ENCODE measurements at places on chromosomes 1 and 21.

DNA sequence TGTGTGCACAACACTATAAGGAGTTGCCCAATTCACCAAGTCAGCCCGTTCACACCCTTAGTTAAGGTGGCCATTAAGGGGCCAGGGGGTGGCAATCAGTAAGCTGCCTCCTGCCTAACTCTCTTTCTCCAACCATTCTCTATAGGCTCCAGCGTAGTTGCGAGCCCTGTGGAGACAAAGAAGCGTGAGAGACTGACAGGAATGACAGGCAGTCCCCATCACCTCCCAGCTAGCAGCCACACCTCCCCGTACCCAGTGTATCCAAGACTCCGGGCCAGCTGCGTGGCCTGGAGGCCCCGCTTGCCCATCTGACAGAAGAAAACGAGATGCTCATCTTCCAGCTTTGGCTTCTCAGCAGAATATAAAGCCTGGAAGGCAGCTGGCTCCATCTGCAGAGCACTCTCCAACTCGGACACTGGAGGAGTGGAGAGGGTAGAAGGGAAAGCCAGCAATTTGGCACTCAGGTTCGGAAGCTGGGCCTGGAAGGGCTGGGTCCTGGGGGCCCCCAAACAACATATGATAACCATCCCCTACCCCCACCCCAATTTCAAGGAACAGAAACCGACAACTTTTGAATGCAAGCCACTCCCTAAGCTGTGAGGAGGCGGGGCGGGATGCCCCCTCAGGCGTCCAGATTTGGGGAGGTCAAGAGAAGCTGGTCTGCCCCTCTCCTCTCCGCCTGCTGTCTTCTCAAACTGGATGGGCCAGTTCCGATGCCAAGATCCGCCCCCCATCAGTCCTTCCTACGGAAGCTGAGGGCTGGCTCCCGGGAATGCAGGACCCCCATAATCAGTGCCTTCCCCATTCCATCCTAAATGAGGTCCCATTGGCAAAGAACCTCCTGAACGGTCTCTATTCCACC, 872 bp downstream of the TSTD1 start:
- no peak for DNase-seq

GRCh38 chr1:199297174-199297573, 658.3 kb downstream of the PTPRC start:
- no peak for DNase-seq

GRCh38 chr1:20281801-20282200, 8.9 kb upstream of the VWA5B1 start:
- no peak for DNase-seq

GRCh38 chr1:173294843-173295242, 87.7 kb upstream of the TNFSF4 start:
- DNase-seq: no peak

- no peak for DNase-seq
These were observed 30.6 kb downstream of the PTPRU start for GRCh38 chr1:29266912-29267311.

DNA sequence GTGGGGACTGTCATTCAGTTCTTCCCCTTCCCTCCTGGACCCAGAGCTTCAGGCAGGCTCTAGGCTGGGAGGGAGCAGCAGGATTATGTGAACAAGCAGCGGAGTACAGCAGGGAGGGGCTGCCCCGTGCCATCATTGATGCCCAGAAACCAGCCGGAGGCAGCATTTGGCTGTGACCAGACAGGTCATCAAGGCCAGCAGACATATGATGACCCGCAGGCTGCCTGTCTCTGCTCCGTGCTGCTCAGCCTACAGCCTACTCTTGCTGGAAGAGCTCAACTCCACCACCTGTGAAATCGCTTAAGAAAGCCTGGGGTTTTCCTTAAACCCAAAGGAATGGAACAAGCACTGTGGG, 4.9 kb downstream of the KLHL21 start:
- no peak for DNase-seq

DNA sequence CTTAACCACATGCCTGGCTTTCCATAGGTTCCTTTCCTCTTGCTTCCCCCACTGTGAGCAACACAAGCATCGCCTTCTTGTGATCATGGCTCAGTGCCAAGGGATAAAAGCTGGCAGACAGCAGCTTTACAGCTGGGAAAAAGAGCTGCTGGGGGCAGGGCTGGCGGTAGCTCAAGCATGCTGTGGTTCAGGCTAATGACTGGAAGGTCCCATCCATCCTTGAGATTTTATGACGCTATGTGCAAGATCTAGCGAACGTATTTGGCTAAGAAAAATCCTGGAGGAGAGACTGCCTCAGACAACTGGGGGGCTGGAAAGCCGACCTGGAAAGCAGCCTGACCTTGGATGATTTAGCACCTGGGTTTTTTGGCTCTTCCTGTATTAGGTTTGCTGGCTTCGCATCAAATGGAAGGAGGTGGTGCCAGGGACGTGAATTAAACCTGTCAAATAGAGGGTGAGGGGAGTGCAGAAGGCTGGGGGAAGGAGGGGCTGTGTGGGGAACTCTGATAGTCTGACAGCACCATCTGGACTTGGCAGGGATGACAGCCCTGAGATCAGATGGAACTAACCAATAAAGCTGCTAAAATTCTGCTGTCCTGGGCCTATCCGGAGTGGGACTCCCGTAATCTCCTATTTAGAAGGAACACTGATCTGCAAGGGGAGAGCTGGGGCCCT, 34.8 kb downstream of the ZMYND12 start:
- DNase-seq: no peak

DNA sequence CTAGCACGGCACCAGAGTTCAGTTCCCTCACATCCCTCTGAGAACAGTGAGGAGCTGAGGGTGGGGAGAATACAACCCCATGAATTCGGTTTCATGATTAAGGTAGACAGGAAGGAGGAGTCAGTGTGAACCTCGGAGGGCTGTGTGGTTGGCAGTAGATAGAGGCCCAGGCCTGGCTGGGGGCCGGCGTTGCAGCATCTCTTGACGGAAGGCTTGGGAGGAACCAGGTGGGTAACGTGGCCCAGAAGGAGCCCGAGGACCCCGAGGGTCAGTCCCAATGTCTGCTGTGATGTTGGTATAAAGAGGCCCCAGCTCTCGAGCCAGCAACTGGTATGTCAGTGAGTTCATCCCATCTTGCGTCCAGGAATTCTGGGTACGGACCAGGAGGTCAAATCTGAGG, 5.5 kb downstream of the PPOX start:
- DNase-seq: no peak

- no peak for DNase-seq
These were observed 2.2 kb upstream of the PRDM16 start for GRCh38 chr1:3066826-3067225.

DNA sequence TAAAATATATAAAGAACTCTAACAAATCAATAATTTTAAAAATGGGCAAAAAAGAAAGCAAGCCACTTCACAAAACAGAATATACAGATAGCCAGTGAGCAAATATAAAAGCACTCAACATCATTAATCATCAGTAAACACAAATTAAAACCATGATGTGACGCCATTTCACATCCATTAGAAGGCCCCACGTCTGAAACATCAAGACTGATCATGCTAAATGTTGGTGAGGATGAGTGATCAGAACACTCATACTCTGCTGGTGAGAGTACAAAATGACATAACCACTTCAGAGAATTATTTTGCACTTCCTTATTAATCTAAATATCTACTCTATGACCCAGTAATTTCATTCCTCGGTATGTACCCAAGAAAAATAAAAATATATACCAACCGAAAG, 512.2 kb upstream of the NR5A2 start:
- no peak for DNase-seq
